Activated CD8-positive, alpha-beta memory T cell treated with anti-CD3 and anti-CD28 coated beads for 24 hours (primary cell): ENCODE measurements at places on chromosomes 7 and 10.
A peak's percentile ranks its signal among the peaks of the same experiment; 100 is the strongest.

DNA sequence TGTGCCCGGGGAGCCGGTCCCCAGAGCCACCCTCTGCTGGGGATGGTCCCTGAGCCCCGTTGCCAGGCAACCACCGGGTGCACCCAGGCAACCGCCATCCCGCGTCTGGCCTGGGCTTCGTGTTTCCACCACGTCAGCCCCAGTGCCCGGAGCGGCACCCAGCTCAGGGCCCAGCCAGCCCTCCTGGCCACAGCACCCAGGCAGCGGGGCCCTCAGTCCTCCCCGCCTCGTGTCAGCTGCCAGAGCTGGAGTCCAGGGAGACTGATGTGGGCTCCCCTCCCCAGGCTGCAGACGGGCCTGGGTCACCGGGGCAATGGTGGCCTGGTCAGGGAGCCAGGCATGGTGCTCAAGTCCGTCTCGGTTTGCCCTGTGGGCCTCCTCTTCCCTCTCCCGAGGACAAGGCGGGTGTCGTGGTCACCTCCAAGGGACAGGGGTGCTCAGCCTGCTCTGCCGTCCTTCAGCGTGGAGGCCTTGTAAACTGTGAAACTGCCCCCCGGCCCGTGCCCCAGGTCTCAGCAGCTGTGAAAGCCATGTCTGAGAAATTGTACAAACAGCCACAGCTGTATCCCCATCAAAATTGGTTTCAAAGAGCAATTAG is 72.5 kb downstream of the MICALL2 start:
- no peak for DNase-seq

DNA sequence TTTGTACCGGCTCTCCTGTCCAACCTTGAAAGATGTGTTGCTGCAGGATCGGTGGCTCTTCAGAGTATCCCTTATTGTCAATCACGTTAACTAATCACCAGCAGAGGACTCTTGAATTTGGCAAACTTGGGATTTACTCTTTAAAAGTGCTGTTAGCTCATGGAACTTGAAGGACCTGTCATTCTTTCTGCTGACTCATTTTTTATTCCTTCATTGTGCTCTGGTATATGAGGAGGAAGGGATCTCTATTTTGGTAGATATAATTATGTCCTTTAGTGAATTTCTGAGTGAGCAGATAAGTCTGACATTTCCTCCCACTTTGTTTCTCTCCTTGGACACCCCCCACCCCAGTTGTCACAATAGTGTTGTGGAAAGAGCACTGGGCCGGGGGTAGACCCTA is 175.1 kb upstream of the HDAC9 start:
- no peak for DNase-seq

- DNase-seq, result peak; percentile 33
Measured at GRCh38 chr10:71429929-71430328, 33.2 kb downstream of the CDH23 start.

GRCh38 chr10:59557642-59558041 is 152.0 kb downstream of the SLC16A9 start:
- no peak for DNase-seq

DNA sequence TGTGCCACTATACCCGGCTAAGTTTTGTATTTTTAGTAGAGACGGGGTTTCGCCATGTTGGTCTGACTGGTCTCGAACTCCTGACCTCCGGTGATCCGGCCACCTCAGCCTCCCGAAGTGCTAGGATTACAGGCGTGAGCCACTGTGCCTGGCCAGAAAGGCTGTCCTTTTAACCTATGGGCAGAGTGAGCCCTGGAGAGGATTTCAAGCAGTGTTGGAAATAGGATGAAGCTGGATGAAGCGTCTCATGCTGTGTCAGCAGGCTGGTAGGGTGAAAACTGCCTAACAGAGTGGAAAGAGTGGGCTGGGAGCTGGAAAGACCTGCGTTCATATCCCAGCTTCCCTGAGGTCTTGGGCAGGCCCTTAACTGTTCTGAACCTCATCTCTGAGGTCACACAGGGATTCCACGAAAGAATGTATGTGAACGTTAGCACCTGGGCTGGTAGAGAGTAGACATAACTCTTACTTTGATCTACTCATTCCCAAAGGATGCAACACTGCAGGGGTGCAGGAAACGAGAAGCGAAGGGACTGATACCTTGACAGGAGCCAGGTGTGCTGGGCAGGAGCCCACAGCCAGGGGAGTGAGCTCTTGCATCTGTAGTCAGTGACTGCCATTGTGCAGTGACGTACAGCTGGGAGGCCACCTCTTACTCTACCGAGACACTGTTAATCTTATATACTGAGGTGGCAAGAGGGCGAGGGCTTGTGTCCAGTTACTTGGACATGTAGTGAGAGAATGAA is 34.1 kb downstream of the WBP1L start:
- no peak for DNase-seq

DNA sequence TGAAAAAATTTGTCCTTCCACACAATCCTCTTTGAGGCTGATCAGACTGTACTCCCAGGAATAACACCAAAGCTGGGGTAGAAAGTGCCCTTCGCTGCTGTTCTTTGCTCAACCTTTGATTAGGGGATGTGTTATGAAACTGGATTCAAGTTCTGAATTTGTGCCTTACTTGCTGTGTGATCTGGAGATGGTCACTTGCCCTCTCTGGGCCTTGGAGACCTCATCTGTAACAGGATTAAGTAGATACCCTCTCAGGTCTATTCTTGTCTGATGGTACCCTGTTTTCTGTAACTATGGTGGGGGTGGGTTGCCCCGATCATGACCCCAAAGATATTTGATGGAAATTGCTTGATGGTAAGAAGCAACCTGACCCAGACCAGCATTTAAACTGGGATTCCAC is 368.5 kb downstream of the PLXNA4 start:
- DNase-seq, result no peak
